NCI-H2029 treated with DMSO at 0.1 percent for 48 hours (cell line): ENCODE measurements at places on chromosomes 2 and 18.

DNA sequence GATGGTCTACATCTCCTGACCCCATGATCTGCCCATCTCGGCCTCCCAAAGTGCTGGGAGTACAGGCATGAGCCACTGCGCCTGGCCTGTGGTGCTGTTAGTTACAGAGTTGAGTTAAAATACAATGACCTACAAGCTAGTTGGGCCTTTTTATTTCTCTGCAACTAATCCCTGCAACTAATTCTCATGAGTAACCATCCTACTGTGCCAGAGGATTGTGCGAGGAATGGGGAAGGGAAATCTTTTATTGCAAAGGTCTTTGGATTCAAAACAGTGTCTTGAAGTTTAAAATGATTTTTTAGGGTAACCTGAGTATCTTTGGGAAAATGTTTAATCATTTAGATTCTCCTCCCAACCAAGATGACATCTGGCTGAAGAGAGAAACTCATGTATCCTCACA, 88.8 kb upstream of the RMDN2 start:
- DNase-seq: no peak

GRCh38 chr2:55157474-55157884, 74.6 kb downstream of the CLHC1 start:
- DNase-seq: no peak

- DNase-seq: no peak
These were observed 248.8 kb downstream of the NRXN1 start for GRCh38 chr2:50783111-50783510.

GRCh38 chr2:27724905-27725701, 46.4 kb upstream of the MRPL33 start:
- no peak for DNase-seq

- no peak for DNase-seq
These were observed 52.6 kb downstream of the COA5 start for GRCh38 chr2:98555696-98556095.

- DNase-seq: no peak
These were observed 34.7 kb upstream of the GPR17 start for GRCh38 chr2:127611076-127611925.

DNA sequence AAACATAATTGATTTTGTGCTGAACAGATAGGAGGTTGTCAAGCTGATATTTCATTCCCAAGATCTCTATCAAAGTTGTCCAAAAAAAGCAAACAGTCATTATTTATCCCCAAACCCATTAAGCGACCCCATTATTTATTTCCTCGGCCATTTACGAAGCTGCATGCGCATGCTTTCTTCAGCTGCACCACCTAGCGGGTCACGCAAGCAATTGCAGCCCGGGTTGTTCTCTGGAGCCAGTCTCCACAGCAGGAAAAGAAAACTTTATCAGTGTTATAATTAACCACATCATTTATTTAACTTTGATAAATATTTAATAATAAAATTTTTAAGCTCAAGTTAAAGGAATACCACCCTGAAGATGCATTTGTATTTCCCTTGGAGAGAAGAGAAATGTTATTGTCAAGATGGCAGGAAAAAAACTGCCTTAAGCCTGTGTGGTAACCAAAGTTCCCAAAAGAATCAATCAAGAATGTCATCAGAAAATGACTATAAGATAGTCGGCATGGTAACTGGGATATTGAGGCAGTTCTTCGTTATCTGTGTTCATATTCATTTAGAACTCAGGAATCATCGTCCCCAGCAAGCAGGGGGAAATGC, 304.7 kb downstream of the FBXO15 start:
- DNase-seq: no peak

DNA sequence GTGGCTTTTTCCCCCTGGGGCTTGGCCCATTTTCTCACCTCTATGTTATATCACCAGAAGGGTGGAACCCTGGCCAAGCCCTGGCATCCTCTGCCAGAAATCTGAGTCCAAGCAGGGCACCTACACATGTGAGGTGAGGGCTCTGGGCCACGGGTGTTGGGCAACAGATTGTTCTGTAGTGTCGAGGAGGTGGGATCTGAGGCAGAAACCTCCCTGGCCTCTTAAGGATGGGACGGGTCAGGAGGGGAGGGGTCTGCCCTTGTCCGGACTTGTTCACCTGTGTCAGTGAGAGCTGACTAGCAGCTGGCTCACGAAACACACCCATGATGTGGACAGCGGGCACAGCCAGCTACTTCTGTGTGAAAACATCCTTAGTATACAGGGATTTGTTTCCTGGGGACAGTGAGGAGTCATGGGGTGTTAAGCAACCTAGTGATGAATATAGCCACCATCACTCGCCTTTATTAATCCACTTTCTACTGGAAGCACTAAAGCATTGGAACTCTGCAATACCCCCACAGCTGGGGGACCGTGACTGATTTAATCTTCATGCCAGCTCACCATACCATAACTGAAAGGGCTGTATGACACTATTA, 35.6 kb downstream of the EPAS1 start:
- DNase-seq: no peak

DNA sequence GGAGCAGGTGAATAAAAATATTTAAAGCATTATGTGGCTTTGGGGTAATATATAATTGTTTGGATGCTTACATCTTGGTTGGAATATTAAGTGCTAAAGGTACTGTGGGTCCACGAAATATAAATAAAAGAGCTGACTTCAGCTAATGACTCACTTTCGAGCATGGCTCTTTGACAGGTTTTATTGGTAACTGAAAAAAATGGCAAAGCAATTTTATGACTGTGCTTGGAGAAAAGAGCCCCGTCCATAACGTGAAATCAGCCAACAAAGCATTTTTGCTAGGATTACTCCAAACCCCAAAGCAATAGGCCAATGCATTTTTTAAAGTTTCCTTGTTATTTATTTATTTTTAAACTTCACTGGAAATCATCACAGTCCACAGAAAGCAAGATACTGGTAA, 397.2 kb upstream of the CDH19 start:
- no peak for DNase-seq

- no peak for DNase-seq
These were observed 50.6 kb upstream of the ITSN2 start for GRCh38 chr2:24410976-24411375.

DNA sequence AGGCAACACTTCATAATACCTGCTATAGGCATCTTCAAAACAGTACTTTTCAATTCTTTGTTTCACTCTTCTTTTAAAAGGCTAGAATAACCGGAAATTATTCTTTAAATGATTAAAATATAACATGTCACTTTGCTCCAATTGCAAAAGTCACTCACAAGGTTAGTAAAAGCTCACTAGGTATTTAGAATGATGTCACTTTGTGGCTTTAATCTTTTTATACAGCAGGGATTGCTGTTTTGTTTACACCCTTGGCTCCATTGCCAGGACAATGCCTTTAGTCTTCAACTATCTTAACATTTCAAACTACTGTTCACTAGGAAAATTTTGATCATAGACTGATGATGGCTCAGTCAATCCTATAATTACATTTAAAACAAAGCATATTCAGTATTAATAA, 157.1 kb downstream of the BAZ2B start:
- DNase-seq: no peak

- DNase-seq: no peak
These were observed 867.9 kb upstream of the POU3F3 start for GRCh38 chr2:103986001-103986400.

- no peak for DNase-seq
These were observed 362.2 kb upstream of the SLC14A2 start for GRCh38 chr18:45253056-45253565.

DNA sequence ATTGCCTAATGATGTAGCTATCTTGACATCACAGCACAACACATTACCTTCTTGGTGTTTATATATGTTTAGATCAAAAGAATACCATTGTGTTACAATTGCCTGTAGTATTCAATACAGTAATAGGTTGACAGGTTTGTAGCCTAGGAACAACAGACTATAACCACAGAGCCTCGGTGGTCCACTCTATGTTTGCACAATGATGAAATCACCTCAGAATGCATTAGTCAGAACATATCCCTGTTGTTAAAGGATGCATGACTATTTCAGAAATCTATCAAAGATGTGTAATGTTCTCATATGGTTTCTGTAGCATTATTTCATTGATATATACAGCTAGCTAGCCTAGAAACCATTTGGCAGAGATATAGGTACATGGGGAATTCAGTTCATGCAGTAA, 8.9 kb downstream of the METTL5 start:
- no peak for DNase-seq

DNA sequence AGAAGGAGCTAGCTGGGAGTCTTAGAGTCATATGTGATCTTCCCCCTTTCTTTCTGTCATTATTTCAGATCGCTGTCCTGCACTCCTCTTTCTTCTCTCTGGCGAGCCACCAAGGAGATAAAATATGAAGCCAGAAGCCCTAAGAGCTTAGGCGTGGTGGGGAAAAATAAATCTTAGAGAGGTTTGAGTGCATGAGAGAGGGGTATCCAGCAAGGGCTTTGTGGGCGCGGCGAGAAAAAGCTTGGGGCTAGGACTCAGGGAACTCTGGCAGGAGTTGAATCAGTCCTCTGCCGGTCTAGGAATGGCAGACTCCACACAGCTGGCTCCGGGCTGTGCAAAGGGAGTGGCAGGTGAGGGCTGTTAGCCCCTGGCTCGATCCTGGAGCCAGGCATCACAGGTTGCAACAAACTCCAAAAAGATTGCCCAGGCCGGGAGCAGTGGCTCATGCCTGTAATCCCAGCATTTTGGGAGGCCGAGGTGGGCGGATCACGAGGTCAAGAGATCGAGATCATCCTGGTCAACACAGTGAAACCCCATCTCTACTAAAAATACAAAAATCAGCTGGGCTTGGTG, 20.1 kb upstream of the IGFBP5 start:
- no peak for DNase-seq

DNA sequence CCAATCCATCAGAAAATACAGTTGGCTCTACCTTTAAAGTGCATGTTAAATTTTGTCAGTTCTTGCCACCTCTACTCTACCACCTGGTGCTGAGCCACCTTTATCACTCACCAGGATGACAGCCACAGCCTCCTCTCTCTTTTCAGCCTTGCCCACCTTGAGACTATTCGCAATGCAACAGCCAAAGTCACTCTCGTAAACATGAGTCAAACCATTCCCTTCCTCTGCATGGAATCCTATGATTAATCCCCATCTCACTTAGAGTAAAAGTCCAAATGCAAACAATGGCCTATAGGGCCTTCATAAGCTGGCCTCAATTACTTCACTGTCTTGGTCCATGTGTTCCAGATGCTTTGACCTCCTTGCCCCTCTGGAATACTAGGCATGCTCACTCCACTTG, 5.8 kb upstream of the OSBPL6 start:
- no peak for DNase-seq

GRCh38 chr2:97745474-97746174, 32.2 kb downstream of the ZAP70 start:
- no peak for DNase-seq

- no peak for DNase-seq
These were observed 308.2 kb downstream of the EN1 start for GRCh38 chr2:118539290-118539689.

DNA sequence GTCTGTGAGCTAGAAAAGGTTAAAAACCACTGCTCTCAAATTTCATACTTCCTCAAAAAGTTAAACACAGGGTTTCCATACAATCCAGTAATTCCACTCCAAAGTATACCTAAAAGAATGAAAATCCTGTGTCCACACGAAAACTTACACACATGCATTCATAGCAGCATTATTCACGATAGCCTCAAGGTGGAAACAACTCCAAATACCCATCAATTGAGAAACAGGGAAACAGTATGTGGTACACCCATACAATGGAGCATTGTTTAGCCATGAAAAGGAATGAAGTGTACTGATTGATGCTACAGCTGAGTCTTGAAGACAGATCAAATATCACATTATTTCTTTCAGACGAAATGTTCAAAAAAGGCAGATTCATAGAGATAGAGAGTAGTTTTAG, 36.7 kb downstream of the UXS1 start:
- DNase-seq: no peak

DNA sequence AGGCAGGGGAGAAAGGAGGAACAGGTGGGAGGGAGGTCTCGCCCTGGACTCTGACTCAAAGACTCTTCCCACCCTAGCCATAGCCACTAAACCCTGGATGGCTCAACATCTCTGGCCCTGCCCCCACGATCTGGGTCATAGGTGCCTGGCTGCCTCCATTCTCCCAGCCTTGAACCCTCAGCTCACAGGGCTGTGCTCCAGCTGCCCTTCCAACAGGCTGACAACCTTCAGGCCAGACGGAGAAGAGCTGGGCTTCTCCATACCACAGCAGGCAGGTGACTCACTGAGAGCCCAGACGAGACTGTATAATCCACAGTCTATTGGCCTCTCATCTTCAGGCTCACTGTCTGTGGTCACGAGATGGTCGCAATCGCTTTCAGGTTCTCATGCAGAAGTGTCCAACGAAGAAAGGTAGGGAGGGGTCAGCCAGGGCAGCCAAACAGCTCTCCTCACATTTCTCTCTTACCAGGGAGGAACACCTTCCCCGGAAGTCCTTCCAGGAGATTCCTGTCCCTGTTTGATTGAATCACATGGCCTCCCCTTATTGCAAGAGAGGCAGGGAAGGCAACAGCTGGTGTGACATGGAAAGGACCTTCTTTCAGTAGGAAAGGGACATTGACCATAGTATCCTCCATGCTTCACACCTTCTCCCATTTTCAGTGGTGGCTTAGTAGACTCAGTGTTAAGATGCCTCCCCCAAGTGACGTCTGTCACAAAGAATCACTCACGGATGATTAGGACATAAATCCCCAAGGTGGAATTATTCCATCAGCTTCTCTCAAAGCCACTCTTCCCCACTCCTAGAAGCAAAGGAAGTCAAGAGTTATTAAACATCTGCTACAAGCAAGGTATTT, 100.1 kb downstream of the MRO start:
- no peak for DNase-seq

- no peak for DNase-seq
These were observed 26.0 kb upstream of the GLI2 start for GRCh38 chr2:120709608-120710041.

DNA sequence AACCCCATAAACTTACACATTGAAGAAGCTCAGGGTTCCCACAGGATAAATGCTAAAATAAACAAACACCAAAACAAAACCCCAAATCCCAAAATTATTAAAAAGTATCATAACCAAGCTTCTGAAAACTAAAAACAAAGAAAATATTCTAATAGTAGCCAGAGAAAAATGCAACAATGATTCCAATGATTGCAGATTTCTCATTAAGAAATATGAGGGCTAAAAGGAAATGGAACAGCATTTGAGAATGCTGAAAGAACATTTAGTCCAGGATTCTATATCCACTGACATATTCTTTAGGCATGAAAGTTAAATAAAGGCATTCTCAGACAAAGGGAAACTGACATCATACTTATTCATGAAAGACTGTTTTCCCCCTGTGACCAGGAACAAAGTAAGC, 212.4 kb downstream of the SLC4A10 start:
- DNase-seq: no peak

GRCh38 chr2:228407821-228408220, 226.3 kb upstream of the SPHKAP start:
- no peak for DNase-seq

- no peak for DNase-seq
These were observed 111.4 kb upstream of the SMAD7 start for GRCh38 chr18:49061991-49062831.
